ENCODE measurements at places on chromosomes 7 and 10.

- DNase-seq: no peak
Observed at GRCh38 chr10:14523286-14523685, 192.6 kb upstream of the FRMD4A start.

DNA sequence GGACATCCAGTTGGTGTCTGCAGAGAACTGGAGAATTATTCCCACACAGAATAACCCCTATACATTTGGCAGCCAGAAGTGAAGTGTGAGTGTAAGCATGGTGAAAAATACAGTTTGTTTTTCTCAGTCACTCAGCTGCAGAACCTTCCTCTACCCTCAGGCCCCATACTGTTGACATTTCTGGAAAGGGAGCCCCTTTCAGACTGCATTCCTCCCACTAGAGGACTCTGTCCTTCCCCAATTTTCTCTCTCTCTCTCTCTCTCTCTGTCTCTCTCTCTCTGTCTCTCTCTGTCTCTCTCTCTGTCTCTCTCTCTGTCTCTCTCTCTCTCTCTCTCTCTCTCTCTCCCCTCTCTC is 86.8 kb upstream of the STEAP1B start:
- DNase-seq: no peak

GRCh38 chr10:68272833-68273232 is 40.9 kb upstream of the ATOH7 start:
- DNase-seq: no peak

- DNase-seq: no peak
Observed at GRCh38 chr10:88661577-88661976, 2.7 kb upstream of the LIPF start.

- no peak for DNase-seq
Observed at GRCh38 chr7:82210416-82211184, 233.0 kb downstream of the CACNA2D1 start.

DNA sequence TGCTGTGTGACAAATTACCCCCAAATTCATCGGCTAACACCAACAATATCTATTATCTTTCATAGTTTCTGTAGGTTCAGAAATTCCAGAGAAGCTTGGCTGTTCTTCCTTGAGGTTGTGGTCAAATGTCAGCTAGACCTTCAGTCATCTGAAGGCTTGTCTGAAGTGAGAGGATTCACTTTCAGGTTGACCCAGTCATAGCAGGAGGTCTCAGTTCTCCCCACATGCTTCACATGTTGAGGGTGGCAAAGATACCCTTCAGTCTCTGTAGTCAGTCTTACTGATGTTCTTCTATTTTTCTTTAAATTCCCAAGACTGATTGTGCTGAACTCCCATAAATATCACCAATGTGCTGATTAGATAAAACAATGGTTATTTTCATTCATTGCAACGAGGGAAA is 1692.0 kb downstream of the REEP3 start:
- DNase-seq: no peak

- no peak for DNase-seq
Observed at GRCh38 chr7:139058943-139059342, 23.1 kb upstream of the ZC3HAV1L start.

DNA sequence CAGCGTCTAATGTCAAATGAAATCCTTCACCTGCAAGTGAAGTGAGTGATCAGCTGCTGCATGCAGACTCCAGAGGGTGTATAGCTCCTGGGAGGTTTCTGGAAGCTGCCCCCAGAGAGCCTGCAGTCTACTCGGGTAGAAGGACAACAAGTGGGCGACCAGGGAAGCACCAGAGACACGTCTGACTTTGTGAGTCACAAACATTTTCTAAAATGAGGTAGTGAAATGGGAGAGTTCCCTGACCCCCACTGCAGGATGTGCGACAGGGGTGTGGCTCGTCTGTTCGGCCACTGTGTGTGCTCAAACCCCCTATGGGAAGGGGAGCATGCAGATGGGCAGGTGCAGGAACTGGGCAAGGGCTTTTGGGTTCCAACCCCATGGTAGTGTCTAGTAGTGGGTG is 177.1 kb upstream of the PRKCQ start:
- no peak for DNase-seq

DNA sequence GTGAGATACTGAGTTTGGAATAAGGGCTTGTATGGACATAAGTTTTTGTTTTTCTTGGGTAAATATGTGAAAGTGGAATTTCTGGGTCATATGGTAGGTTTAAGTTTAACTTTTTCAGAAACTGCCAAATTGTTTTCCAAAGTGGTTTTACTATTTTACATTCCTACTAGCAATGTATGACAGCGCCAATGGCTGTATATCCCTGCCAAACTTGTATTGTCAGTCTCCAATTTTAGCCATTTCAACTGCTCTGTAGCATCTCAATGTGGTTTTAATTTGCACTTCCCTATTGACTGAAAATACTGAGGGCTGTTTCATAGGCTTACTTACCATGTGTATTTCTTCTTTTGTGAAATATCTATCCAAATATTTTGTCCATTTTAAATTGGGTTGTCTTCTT is 90.5 kb upstream of the ZNF32 start:
- DNase-seq: no peak

GRCh38 chr7:2710901-2711551 is 23.0 kb downstream of the AMZ1 start:
- DNase-seq: no peak

DNA sequence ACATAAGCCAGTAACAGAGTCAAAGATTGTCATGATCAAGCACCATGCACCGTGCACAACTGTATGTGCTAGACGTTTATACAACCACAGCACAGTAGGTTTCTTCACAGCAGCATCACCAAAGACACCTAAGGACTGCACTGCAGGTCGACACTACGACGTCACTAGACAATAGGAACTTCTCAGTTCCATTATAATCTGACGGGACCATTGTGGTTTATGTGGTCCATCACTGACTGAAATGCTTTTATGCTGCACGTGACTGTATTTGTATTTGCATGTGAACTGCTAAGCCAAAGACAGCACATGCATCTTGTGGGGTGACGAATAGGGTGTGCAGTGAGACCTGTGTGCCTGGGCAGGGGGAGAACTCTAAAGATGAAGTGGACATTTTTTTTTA is 164.9 kb downstream of the PARD3 start:
- no peak for DNase-seq

GRCh38 chr7:91759205-91759863 is 121.2 kb downstream of the MTERF1 start:
- no peak for DNase-seq

- no peak for DNase-seq
Observed at GRCh38 chr7:41996381-41997035, 240.5 kb downstream of the GLI3 start.

- DNase-seq: no peak
Observed at GRCh38 chr10:77348751-77349150, 288.9 kb downstream of the KCNMA1 start.

DNA sequence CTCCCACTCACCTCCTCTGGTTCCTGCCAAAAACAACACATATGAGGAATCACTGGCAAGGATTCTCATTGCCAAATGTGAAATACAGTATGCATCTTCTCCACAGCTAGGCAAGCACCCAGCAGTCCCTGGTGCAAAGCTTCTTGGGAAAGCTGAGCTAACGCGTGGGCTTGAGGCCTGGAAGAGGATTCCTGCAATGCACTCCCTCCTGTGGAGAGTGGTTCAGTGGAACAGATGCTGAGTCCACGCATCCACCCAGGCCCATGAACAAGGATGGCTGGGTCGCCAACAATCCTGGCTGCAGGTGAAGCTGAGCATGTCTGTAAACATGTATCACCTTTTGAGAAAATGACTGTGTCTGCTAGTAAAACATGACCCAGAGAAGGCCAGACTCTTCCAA is 113.2 kb upstream of the CHST15 start:
- no peak for DNase-seq

DNA sequence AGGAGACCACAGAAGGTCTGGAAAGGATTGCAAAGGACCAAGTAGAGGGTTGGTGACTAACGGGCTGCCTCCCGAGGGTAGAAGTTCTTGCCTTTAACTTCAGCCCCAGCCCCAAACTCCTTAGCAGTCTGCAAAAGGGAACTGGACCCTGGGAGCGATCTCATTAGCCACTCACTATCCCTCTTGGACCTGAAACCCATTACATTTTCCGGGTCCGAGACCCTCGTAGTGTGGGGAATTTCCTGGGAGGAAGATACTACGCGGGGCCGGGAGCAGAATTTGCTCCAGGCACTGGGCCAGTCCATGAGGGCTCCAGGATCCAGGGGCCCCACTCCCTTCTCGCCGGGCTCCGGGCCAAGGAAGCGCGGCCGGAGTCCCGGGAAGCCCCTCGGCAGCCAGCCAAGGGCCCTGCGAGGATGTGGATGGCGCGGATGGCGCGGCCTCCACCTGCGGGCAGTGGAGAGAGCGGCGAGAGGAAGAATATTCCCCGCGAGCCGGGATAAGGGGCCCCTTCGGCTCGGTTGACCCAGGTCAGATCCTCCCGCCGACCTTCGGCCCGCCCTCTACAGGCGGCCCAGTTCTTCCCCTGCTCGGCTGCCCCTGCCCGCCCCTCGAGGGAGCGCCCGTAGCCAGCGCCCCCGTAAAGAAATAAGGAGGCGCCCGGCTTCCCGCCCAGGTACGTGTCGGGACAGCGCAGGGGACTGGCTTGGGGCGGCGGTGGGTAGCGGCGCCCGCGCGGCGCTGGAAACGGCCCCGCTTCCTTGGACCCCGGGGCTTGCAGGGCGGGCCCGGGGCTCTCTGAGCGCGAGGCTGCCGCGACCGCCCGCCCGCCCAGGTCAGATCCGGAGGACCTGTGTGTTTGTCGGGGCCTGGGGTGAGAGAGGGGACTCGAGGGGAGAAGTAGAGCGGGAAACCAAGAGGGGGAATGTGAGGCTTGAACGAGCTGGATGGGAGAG is at the start of gene MYO3A:
Gene MYO3A, plus strand, starts transcription at position 577 of the 956 bp plus-strand sequence. CDS start 17,882 bp downstream, outside the sequence.
- DNase-seq: no peak

- no peak for DNase-seq
Observed at GRCh38 chr10:124652701-124653100, 91.5 kb downstream of the FAM53B start.

DNA sequence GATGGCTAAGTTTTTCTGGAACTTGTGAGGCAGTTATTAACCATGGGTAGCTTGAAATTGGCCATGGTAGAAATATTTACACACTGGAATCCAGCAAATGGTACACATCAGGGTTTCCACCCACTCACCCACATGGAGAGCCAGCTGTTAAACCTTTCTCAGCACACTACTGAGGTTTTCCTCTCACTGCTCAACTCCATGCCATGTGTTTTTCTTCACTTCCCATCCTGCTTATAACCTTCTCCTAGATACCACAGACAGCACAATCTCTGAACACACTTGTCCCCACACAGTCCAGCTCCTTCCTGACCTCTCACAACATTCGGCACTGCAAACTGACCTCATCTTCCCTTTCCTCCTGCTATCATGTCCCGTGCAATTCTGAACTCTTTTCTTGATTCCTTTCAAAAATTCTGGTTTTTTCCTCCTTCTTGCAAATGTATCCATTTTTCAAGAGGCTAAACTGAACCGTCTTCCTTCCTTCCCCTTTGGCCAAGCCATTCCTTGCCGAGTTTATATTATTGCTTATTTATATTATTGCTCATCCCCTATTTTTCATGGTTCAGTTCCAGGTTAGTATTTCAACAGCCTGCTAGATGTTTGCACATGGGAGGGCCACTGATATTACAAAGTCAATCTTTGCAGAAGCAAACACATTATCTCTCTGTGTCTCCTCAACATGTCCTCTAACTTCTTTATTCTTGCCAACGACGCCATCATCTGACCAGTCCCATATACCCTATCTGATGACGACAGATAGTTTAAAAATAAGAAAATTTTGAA is 606.4 kb downstream of the SORCS1 start:
- DNase-seq: no peak

GRCh38 chr7:99843808-99844207 is 16.0 kb downstream of the CYP3A43 start:
- no peak for DNase-seq

GRCh38 chr10:72390764-72391163 is 36.0 kb upstream of the DNAJB12 start:
- DNase-seq: no peak

Measured in stimulated activated CD8-positive, alpha-beta memory T cell treated with anti-CD3 and anti-CD28 coated beads, Interleukin-12 subunit alpha, Interleukin-12 subunit beta, amount 100 ng/mL, for 4 hours (primary cell).